ENCODE measurements at places on chromosomes 5 and 9. TPM values are rescaled to one million over a fixed set of nuclear protein-coding genes. Genes with fewer than 3 reads are reported as not detected.

- DNase-seq: no peak
Measured at GRCh38 chr9:93479726-93480125, 26.3 kb upstream of the FAM120AOS start.

DNA sequence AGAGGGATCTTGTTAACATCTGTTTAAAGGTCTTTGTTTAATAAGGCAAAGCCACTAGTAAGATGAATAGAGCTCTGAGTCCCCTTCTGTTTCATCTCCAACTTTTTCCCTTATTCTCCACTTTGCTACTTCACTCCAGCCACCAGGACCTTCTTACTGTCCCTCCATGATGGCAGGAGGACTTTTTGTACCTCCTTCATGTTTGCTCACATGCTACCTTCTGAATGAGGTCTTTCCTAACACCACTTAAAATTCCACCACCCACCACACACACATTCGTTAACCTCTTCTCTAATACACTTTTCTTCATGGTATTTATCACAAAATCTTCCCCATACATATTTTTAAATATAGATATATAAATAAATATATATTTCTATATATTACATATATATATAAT lies 501.9 kb downstream of the PDE4D start:
- no peak for DNase-seq

DNA sequence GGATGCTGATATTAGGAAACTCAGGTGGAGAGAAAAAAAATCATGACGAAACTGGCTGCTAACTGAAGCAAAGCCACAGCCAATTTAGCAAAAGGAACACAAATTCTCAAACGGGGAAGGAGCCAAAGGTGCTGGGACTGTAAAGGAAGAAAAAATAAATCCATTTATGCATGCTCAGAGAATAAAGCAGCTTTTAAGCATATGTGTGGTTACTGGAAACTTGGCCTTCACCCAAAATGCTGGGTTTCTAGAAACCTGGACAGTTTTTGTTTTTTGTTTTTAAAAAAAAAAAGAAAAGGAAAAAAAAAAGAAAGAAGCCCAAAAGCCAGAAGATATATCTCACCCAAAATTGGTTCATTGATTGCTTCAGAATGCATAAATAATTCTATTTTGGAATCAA lies 8.0 kb downstream of the WHRN start:
- DNase-seq: no peak

PCDHGB4 gene
- polyA plus RNA-seq: 1.6 TPM

DNA sequence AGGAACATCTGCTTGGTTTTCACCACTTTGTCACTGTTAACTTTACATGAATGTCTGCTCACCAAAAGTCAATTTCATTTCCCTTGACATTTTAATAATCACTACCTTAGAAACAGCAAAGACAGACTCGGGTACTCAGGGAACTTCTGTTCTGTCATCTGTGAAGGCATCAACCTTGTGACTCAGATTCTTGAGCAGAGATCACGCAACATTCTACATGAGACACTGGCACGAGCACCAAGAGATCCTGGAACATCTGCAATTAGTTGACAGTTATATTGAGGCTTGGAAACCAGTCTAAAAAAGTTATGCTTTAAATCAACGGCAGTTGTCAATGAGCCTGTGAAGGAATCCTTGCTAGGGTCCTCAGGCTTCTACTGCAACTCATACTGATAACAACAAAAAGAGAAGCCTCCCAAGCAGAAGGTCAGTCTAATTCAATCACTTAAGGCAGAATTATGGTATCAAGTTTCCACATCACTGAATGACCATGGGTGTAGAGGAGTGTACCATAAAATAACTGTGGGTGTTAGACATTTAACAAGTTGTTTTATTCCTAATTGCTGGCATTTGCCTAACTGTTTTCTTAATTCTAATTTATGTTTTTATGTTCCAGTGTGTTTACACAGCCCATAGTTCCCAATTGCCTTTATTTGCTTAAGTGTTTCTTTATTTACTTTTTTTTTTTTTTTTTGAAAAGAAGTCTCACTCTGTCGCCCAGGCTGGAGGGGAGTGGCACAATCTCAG lies 3.3 kb upstream of the PBX3 start:
- no peak for DNase-seq

GRCh38 chr5:66553916-66554575 lies 42.1 kb upstream of the MAST4 start:
- peak; percentile 92 for DNase-seq

GRCh38 chr9:135347461-135347860 lies 132.1 kb upstream of the PPP1R26 start:
- DNase-seq: no peak

- peak; percentile 66 for DNase-seq
Measured at GRCh38 chr5:72138943-72139521, 31.8 kb downstream of the MAP1B start.

DNA sequence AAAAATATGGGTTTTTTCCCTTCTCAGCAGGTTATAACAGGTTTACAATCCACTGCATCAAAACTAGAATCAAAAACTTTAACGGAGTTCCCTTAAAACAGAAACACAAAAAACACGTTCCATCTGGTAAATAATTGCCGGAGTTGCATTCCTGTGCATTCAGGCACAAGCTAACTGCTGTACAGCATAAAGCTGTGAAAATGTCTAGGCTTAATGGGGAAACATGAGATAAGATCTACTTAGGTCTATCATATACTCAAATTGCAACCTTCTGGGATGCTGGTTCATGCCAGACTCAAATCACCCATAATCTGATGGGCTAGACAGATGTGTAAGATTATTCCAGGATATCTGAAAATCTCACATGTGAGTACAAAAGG lies 265.3 kb downstream of the DOCK8 start:
- DNase-seq: no peak

DNA sequence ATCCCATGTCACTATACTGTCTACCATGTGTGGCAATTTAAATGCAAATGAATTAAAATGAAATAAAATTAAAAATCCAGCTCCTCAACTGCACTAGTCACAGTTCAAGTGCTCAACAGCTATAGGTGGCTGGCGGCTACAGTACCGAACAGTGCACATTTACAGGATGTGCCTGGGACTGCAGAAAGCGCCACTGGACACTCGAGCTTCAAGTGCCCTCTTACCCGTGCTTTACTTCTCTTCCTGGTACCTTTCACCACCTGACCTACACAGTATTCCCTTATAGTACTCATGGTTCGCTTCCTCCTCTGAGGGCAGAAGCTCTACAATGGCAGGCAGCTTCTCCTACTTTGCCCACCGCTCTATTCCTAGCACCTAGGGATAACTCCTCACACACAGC lies 166.6 kb downstream of the FANCC start:
- DNase-seq: no peak

GRCh38 chr5:1011226-1011631 lies 2.6 kb downstream of the NKD2 start:
- DNase-seq: no peak

RALGPS1 gene
- polyA plus RNA-seq: 0.97 TPM

DNA sequence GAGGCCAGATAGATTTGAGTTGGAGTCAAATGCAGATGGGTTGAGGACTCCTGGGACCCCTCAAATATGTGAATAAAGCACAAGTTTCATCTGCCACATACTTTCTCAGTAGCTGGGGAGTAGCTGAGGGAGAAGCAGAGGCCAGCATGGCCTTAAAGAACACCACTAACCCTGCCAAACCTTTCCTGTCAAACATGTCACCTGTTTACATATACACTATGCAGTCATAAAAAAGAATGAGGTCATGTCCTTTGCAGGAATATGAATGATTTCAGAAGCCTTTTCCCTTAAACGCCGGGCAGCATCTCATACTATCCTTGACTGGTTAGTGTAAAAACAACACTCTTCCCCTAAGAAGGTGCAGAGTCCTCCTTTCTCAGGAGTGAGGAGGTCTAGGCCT lies 25.2 kb upstream of the HSD17B4 start:
- no peak for DNase-seq

PROB1 gene
- 0.26 TPM for polyA plus RNA-seq

DNA sequence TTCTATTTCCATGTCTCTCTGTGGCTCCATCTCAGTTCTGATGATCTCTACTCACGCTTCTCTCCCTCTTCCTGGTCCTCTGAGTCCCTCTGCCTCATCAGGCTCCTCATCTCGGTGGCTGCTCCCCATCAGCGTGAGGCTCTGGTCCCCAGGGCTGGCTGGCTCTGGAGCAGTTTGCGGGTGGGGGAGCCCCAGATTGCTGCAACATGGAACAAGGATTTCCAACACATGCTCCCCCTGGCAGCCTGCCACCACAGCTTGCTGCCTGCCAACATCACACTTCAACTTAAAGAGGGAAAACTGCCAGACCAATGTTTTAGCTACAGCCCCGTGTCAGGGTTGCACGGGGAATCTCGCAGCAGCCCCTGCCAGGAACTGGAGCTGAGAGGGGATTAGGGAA lies 77.2 kb upstream of the NEK6 start:
- DNase-seq: no peak

DNA sequence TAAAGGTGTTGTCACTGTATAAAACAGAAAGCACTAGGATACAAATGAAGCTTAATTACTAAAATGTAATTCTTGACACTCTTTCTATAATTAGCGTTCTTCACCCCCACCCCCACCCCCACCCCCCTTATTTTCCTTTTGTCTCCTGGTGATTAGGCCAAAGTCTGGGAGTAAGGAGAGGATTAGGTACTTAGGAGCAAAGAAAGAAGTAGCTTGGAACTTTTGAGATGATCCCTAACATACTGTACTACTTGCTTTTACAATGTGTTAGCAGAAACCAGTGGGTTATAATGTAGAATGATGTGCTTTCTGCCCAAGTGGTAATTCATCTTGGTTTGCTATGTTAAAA lies 43.8 kb downstream of the NDFIP1 start:
- DNase-seq: no peak

- no peak for DNase-seq
Measured at GRCh38 chr5:129966071-129966470, 61.8 kb downstream of the CHSY3 start.

CCL28 gene
- polyA plus RNA-seq: 2.2 TPM

LAMC3 gene
- polyA plus RNA-seq: not detected

DNA sequence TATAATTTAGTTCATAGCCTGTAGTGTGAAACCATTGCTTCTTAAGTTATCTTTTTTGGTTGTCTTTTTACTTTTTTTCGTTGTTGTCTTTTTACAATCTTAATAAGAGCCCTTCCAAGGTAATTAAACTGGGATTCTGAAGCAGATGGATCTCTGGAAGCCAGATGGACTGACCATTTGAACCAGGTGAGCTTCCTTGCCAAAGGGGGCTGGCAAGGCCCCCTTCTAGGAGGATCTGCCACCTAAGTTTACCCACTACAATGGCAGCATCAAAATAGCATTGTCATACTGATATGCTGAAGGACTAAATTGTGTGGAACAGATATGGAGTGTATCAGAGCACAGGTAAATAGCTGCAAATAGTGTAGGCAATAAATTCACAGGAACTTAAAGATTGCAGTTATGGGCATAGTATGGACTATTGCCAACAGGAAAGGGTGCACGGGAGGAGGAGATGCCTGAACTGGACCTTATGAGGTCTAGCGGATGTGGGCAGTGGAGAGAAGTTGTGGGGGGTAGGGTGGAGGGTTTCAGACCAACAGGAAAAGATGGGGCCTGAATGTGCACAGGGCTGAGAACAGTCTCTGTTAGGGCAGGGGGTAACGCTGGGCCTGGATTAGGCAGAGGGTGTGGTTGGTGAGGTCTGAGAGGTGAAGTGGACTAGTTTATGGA lies 61.5 kb upstream of the CTXN3 start:
- no peak for DNase-seq

GRCh38 chr5:37598733-37599132 lies 219.6 kb downstream of the WDR70 start:
- no peak for DNase-seq

PPIC gene
- polyA plus RNA-seq: 28.1 TPM

NOXA1 gene
- 0.33 TPM for polyA plus RNA-seq

BRINP1 gene
- 0.52 TPM for polyA plus RNA-seq

DNA sequence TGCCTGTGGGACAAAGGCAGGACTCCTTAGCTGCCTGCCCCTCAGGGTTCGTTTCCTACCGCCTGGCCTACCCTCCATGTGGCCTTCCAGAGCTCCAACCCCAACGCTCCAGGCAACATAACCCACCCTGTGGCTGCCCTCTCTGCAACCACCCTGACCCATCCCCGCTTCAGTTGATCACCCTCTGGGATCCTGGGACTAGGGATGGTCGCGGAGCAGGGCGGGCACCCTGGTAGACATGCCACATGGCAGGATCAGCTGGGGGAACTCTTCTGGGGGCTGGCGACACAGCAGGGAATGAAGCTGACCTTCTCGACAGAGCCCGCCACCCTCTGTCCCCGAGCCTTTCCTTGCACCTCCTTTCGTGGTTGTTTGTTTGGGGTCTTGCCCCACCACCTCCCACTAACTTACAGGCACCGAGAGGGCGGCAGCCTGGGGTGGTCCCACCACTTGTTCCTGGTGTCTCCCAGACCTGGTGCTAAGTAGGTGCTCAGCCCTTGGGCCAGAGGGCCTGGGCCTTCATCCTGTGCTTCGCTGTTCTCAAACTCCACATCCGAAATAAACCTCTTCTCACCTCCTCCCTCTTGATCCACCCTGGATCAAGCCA lies 243.1 kb downstream of the PBX3 start:
- no peak for DNase-seq

GRCh38 chr9:130437011-130437789 lies 7.6 kb upstream of the ASS1 start:
- no peak for DNase-seq

TAF11L10 gene
- polyA plus RNA-seq: not detected

DNA sequence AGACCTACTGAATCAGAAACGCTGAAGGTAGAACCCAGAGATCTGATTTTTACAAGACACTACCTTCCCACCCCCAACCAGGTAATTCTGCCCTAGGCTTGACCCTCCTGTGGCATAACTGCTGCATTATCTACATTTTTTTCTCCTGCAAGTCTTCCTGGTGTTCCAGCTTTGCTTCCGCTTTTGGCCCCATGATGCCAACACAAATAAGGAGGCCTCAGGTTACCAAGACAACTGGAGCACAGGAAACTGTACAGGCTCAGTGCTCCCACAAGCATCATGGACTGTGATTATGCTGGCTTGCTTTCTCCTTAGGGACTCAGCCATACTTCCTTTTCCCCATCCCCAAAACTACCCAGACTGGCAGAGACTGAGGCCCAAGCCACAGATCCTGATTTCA lies 6.6 kb upstream of the MSMP start:
- no peak for DNase-seq

Measured in keratinocyte (primary cell).